ENCODE measurements at places on chromosomes 12 and 14.

GRCh38 chr12:91490667-91491311, 308.2 kb upstream of the DCN start:
- no peak for DNase-seq

GRCh38 chr14:94011795-94012194, 14.3 kb upstream of the OTUB2 start:
- DNase-seq, result no peak

GRCh38 chr12:80823393-80823792, 106.7 kb downstream of the MYF5 start:
- DNase-seq, result no peak

GRCh38 chr14:76328457-76329137, 47.3 kb upstream of the ESRRB start:
- no peak for DNase-seq

- DNase-seq, result no peak
Observed at GRCh38 chr14:53027041-53027440, 76.2 kb upstream of the FERMT2 start.

DNA sequence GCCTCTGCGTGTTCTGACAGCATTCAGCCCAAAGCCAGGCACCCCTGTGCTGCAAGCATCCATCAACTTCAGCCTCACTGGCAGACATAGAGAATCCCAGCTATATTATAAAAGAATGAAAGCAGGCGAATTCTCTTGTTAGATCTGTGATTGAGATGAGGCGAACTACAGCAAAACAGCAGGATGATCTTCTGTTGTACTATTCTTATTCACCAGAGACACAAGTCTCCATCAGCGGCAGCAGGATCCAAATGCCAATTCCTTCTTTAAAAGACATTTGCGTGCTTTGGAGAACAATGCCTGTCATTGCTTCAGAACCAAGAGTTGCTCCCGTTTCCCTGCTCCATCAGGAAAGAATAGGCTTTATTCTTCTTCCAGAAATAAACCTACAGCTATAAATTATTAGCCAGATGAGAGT, 188.9 kb downstream of the SLC41A2 start:
- no peak for DNase-seq

DNA sequence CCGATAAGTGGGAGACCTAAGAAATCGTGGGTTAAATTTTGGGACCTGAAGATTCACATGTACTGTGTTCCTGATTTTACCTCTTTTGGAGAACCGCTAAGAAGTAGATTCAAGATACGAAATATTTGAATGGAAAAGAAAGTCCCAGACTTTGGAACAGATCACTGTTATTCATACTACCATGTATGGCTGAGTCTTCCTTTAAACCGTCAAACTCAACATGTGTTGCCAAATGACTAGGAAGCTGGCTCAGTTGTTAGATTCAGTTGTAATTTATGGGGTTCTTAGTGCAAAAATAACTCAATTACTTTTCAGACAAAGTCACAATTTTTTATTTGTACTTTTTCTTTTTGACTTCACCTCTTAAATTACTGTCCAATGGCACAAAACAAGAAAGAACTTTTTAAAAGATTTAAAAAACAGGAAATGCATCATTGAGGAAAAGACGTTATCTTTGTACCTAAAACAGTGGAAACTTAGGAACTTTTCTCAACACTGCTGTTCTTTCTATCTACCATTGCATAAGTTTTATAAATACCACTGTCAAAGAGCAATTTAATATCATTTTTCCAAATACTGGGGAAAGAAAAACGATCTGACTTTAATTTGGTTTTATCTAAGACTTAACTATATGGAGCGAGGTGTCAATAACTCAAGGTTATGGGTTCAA, 15.7 kb downstream of the RERG start:
- DNase-seq, result no peak

- DNase-seq, result no peak
Observed at GRCh38 chr14:104254735-104255400, 116.5 kb downstream of the KIF26A start.

DNA sequence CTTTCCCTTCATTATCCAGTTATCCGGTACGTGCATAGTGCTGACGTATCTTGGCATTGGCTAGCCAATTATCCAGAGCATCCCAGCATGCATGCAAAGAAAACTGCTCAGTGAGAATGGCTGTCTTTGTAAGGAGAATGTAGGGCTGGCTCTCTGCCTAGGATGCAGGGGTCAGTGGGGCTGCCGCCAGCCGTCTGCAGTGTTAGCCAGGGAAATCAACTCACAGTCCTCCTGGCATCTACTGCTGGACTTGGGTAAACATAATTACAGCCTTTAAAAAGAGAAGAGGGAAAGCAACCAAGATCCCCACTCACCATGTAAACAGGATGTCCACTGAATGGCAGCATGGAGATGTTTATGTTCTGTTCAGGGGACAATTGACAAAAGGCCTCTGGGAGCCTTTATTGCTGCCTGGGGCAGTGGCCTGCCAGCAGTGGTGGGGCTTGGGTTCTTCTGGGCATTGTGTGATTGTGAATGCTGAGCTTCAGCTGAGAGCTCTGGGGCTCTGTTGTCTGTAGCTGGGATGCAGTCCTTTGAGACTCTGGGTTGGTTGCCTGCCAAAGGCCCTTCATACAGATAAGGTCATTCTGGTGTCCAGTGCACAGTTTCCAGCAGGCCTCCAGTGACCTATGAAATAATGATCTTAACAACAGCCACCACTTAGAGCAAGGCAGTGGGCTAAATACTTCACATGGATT, 121.8 kb downstream of the TBC1D30 start:
- DNase-seq, result no peak

DNA sequence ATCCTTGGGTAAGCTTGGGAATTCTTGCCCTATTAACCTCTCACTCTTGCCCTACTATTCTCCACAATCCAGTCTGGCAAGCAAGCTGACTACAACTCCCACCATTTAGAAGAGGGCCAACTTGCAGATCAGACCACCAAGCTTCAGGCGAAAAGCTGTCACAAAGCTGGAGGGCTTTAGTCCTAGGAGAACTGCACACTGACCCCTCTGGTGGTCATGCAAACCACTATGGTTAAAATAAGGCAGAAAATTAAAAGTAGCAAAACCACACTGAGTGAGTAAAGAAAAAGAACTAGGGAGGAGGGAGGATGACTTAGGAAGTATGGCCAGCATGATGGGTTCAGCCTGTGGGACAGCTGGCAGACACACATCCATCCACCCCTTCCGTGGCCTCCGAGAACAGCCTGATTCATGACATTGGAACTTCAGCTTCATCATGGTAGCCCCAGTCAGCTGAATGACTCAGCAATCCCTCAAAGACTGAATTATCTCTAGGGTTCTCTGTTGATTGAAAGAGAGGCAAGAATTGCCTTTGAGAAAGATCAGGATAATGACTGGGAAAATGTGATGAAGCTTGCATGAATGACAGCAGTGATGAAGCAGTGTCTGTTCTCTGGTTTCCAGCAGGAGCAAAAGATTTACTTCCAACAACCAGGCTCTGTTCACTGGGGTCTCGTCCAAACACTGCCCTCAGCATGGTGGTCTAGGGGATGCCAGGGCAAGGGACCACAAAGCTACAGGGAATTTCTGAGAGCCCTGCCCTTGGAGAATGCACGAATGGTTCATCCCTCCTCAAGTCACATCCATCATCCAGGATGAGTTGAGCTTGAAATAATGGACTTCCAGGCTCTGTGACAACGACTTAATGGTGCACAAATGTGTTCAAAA, 24.4 kb downstream of the PITPNM2 start:
- no peak for DNase-seq

Data from stimulated activated CD8-positive, alpha-beta memory T cell treated with anti-CD3 and anti-CD28 coated beads, Interleukin-2, amount 100 ng/mL, for 48 hours (primary cell).